GM03348 (cell line): ENCODE measurements at places on chromosomes 2 and 18.
A peak's percentile ranks its signal among the peaks of the same experiment; 100 is the strongest.

DNA sequence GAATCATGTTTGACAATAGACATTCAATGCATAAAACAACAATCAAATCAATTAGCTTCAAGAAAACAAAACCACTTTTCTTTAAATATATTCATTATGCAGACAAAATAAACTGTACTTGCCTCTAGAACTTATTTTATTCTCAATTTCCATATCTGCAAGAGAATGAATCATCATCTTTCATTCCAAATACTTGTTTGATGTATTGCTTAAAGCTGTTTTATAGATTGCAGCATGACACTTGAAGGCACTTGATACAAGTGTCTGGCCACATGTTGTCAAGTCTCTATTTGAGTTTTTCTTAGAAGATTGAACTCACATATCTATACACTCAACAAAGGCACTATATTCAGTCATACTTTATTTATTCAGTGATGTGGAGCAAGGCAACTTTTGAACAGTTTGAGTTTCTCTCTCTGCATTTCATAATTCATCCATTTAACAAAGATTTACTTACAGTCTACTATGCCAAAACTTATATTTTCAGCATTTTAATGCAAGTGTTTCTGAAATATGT lies 38.7 kb upstream of the DDX18 start:
- DNase-seq, result no peak

DNA sequence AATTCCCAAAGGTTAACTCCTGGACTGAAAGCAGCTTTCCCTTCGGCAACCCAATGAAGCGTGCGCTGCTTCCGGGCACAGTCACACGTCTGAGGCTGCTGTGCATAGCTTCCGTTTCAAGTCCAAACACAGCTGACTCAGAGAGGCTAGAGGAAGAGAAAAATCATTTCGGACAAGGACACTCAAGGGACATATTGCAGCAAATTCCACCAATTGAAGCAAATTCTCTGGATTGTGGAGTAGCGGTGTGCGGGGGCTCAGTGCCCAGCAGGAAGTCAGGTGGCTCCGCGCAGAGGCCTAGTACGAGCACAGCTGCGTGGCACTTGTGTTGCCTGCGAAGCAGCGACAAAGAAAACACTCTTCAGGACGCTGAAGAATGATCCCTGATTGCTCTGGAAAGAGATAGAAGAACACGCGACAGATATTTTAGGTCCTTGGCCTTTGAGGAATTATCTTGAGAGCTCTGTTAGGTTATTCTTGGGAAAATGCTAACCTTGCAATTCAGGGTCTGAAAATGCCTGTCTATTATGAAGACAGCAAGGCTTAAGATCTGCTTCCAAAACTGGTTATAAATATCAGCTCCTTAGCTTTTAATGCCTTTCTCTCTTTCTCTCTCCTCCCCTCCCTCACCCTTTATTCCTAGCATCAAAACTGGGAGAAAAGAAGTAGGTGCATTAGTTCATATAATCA lies 352.6 kb upstream of the DLGAP1 start:
- no peak for DNase-seq

DNA sequence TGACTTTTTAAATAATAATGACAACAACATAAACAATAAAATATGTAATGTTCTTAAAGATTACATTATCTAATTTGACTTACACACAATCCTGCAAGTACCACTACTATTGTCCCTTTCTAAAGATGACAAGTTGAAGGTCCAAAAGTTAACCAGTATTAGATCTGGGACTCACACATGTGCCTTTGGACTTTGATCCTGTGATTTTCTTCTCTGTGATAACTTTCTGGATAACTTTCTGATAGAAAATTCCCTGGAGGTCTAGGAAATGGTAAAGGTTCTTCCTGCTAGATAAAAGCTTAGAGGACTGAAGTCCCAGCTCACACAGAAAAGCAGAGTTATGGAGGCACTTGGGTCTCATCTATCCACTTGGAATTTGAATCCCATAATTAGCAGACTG lies 311.9 kb upstream of the KLHL29 start:
- DNase-seq, result no peak

DNA sequence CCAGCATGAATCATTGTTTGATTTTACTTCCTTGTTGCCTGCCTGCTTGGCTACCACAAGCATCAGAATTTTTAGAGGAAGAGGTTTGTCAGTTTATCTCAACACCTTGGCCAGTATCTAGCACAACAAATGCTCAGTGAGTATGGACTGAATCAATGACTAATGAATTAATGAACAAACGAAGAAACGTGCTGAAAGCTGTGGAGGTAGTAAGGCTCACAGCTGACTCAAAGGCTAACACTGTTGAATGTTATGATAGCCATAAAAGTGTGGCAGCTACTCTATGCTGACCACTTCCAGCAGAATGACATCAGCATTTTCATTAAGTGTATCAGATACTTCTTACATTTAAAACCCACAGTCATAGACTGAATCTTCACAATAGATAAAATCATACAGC lies 543.4 kb downstream of the IRS1 start:
- DNase-seq, result peak; percentile 24

DNA sequence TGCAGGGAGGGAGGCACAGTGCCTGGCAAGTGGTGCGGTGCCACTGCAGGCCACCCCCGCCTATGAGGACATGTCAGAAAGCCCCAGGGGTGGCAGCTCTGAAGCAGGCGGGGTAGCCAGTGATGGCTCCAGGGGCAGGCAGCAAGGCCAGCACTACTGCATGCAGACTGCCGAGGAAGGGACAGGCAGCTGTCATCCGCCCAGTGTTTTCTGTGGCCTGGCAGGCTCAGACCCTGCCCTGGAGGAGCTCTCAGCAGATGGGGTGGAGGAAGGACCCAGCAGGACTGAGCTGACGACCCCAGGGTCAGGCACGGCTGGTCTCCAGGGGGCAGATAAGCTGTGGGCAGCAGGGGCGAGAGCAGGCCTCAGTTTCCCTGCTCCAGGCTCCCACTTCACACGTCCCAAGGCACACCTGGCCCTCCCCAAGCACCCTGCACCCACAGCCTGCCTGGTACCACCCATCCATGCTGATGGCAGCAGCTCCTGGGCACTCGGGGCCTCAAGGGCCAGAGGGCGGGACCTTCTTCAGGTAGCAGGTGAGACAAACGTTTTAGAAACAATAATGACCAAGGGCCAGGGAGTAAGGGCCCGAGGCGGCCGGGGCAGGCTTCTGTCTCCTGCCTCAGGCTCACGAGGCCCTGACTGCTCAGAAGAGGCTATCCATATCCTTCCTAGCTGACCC lies 48.5 kb downstream of the HS6ST1 start:
- DNase-seq, result no peak

DNA sequence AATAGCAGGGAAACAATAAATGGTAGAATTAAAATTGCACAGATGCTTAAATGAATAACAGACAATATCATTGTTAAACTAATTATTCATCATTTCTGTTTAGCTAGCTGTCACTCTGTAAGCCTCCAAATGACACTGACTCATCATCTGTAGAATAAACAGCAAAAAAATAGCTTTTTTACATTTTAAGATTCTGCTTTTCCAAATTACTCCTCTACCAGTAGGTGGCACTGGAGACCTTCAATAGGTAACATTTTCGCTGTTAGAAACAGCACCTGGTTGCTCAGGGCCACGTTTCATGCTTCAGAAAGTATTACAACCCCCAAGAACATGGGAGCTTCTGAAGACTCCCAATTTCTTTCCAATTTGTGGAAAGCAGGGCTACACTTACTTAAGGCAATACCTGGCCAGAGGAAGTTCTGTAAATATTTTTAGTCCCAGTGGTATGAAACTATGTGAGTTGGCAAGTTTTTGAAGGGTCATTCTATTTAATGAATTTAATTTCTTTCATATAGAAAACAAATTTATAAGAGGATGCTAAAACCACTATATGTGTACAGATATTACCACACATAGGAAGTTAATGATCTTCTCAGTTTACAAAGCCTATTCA lies 45.4 kb downstream of the TTN start:
- peak; percentile 28 for DNase-seq

- DNase-seq, result no peak
Measured at GRCh38 chr2:74947703-74948102, 10.7 kb upstream of the POLE4 start.
